ENCODE measurements at places on chromosomes 1 and 21.

DNA sequence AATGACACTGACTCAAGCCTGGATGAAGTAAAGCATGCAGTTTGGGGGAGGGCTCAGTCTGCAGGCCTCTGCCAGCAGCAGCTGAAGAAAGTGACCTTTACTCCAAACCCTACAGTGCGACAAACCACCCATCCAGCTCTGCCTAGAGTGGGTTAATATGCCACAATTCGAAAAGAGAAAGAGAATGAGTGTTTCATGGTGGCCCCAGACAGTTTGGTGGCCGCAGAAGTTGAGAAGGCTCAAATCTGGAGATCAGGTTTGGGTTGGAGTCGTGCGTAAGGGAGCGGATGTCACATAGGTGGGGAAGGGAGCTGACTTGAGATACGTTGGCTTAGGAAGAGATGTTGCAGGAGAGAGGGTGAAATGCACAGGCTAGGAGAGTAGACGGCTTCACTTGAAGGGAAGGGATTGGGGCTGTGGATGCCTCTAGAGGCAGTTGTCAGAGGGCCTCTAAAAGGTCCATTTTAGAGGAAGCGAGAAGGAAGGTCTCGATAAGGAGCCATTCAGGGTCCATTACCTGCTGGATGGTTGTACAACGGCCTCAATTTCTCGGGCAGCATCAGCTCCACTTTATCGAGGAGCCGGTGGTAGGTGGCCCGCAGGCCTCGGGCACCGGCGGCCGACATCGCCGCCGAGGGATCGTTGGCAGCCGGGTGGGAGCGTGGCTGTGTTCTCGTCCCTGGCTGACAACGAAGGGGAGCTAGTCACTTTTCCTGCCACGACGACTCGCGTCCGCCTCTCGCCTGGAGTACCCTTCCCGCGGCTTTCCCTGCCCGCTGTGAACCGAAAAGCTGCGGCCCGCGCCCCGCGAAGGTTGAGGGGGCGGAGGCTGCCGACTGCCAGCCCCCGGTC, 1.0 kb upstream of the DCAF6 start:
- peak; percentile 34 for DNase-seq

DNA sequence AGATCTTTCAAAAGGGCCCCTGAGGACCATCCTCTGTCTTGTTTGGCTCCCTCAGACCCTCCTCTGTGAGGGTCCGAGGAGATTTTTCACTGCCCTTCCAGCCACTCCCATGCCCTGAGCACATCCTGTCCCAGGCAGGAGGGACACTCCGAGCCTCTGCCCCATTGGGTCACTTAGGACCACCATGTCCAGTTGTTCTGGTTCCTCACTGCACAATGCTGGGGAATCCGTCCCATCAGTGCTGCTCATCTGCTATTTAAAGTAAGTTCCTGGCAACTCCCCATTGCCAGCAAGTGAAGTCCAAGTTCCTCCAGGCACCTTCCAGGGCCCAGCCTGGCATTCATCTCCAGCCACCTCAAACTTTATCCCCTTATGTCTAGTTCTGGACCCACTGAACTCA, 117.5 kb upstream of the GRIK3 start:
- no peak for DNase-seq

- peak; percentile 67 for DNase-seq
Measured at GRCh38 chr1:11645670-11646265, 8.5 kb downstream of the FBXO2 start.

DNA sequence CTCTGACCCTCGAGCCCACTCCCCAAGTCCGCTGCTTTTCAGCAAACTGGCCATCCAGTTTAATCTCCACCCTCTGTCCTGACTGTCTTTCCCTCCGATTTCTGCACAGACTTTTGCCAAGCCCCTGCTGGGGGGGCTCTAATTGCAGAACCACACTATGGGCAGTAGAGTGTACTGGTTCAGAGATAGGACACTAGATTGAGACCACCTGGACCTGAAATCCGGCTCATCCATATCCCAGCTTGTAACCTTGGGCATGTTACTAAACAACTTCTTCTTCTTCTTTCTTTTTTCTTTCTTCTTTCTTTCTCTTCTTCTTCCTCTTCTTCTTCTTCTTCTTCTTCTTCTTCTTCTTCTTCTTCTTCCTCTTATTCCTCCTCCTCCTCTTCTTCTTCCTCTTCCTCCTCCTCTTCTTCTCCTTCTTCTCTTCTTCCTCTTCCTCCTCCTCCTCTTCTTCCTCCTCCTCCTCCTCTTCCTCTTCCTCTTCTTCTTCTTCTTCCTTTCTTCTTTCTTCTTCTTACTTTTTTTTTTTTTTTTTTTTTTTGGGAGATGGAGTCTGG, 7.7 kb downstream of the LRRC71 start:
- DNase-seq: no peak

GRCh38 chr1:23779826-23780371, 1.7 kb downstream of the PITHD1 start:
- DNase-seq: no peak

- DNase-seq: no peak
Measured at GRCh38 chr1:227316456-227316855, 1.8 kb downstream of the CDC42BPA start.

- DNase-seq: peak; percentile 50
Measured at GRCh38 chr1:117821774-117822482, 107.5 kb downstream of the GDAP2 start.

DNA sequence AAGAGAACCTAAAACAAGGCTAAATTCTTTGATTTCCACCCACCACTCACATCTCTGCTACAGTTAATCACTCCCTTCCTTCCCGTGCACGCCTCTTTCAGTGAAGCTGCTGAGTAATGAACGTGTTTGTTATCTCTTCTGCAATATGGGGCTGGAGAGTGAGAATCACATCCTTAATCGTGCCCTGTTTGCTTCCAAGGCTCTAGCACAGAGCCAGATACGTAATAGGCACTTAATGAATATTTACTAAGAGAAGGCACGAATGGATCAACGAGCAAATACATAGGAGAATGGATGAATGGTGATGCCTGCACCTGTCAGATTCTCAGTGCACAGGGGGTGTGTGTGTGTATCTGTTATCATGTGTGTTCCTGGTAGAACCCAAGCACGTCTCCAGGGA, 22.1 kb upstream of the FAM43B start:
- no peak for DNase-seq

- no peak for DNase-seq
Measured at GRCh38 chr1:12662556-12662955, 18.7 kb downstream of the AADACL4 start.

- DNase-seq: no peak
Measured at GRCh38 chr1:39789571-39790110, 976 bp upstream of the BMP8B start.

DNA sequence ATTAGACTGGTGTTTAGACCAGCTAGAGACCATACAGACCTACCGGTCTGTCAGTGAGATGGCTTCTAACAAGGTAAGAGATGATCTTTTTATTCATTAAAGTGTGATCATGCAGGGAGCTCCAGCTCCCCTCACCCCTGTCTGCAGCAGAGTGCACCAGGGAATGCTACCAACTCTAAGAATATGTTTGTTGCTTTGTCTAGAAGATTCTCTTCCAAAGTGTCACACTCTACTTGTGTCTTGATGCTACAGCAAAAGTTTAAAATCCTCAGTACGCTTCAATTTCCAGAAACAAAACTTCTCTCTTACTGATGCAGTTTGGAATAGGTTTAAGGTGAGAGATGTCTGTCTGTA, 201.4 kb upstream of the SGIP1 start:
- no peak for DNase-seq

DNA sequence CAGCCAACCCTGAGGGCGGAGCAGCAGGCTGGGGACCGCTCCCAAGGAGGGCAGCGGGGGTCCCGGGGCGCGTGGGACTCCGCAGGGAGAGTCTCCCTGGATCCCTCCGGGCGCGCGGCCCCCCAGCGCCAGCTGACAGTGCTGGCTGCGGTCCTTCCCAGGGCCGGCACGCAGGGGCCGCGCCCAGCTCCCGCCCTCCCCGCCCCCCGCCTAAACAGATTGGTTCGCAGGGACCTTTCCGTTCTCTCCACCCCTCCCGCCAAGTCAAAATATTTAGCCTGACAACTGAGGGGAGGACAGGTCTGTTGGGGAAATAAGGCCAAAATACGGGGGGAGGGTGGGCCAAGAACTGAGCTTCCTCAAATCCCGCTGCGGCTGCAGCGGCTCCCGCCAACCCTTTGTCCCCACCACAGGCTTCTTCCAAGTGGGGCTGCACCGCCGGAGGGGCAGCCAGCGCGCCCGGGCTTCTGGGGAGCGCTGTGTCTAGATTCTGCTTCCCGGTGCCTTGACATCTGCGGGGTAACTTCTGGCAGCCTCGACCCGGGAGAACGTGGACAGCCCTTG, at the start of gene INSRR:
TSS of gene INSRR (minus strand) at position 159 of the 564 bp plus-strand sequence. CDS start 496 bp downstream, outside the sequence.
- no peak for DNase-seq

DNA sequence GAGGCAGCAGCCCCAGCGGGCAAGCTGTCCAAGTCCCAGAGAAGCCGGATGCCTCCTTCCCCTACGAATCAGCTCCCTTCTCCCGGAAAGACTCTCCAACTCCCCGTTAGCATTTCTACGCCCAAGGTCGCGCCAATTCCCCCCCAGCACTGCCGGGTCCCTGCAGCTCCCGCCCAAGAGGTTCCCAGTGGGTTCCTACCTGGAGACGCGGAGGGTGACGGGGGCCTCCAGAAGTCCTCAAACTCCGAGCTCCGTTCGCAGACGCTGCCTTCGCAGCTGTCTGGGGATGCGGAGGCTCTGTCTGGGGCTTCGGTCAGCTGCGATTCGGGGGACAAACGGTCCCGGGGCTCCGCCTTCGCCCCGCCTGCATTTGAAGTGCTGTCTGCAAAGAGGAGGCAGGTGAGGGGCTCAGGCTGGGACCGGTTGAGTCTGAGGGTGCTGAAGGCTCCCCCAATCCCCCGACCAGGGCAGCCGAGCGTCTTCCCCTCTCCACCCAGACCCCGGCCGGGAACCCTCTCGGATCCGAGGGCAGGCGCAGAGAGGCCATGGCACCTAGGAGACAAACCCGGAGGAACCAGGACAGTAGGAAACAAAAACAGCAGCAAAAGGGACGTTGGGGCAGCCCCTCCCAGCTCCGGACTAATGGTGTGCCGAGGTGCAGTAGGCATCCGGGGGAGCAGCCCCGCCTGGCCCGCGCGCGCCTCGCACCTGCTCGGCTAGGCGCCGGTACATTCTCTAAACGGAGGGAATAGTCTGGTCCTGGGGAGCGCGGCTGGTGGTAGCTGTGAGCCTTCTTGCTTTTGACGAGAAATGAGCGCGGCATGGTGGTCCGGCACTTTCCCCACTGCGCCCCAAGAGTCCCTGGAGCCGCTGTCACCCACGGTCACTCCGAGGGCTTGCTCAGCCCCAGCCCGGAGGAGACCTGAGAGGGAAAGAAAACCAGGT, 3.8 kb downstream of the GFI1 start:
- no peak for DNase-seq

- DNase-seq: no peak
Measured at GRCh38 chr1:204073837-204074273, 940 bp downstream of the SOX13 start.

GRCh38 chr1:201430776-201431175, 9.2 kb upstream of the TNNI1 start:
- DNase-seq: no peak

DNA sequence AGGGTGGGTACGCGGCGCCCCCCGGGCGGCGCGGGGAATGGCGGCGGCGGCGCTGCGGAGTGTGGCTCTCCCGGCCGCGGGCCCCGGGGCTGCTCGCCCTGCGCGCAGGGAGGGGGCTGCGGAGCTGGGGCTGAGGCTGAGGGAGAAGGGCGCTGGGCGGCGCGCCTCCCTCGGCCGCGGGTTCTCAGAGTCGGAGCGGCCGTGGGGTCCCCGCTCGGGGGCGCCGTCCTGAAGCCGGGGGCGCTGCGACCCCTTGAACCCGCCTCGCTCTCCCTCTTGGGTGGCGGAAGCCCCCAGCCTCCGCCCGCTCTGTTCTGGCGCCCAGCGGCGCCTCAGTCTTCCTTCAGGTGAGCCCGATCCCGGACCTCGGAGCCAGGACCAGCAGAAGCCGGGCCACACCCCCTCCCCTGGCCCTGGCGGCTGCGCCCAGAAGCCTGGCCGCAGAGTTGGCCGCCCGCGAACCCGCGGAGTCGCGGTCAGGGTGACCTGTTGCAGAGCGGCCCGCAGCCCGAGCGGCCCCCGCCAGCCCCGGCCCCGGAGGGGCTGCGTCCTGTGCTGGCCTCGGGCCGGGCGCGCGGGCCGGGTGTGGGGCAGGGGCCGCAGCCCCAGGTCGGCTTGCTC, 532 bp downstream of the RALGPS2 start:
- no peak for DNase-seq

GRCh38 chr1:33055210-33056008, 18.7 kb upstream of the AK2 start:
- DNase-seq: peak; percentile 81

- no peak for DNase-seq
Measured at GRCh38 chr1:23102289-23102688, 66.4 kb downstream of the LUZP1 start.

GRCh38 chr1:18747671-18748070, 111.8 kb downstream of the TAS1R2 start:
- no peak for DNase-seq

- DNase-seq: no peak
Measured at GRCh38 chr1:242784807-242785206, 260.3 kb upstream of the PLD5 start.

DNA sequence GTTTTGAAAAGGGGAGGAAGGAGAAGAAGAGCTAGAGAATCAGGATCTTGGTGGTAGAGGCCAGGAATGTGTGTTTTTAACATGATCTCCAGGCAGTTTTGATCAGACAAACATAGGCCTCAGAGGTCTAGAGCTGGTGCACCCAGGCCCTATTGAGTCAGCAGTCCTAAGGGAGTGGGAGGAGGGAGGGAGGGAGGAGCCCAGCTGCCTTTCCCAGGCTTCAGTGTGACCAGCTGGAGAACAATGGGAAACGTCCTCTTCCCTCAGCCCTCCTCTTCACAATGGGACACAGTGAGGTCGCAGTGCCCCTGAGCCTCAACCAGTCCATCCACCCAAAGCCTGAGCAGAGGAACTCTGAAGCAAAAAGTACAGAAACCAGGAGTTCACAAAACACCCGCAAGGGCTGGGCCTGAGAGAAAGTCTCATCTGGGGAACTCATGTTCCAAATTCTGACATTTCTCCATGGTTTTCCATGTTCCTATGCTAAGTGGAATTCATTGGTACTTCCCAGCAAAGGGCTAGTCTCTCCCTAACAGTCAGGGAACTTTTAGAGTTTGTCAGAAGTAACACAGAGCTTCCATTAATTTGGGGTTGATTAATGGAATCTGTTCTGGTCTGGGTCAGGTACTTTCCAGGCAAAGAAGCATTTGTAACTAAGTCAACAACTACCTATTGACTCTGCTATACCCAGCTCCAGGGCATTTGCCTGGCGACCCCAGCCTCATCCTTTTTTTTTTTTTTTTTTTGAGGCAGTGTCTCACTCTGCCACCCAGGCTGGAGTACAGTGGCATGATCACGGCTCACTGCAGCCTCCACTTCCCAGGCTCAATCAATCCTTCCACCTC, 37.5 kb downstream of the ELAPOR1 start:
- DNase-seq: peak; percentile 7

GRCh38 chr1:51946300-51946699, 44.2 kb downstream of the RAB3B start:
- DNase-seq: no peak

- DNase-seq: peak; percentile 36
Measured at GRCh38 chr21:45318556-45319404, 31.1 kb upstream of the POFUT2 start.

GRCh38 chr1:91697861-91698260, 188.1 kb downstream of the TGFBR3 start:
- DNase-seq: no peak

- no peak for DNase-seq
Measured at GRCh38 chr1:19062258-19063029, 106.0 kb upstream of the IFFO2 start.

GRCh38 chr1:245019910-245020486, 134.8 kb upstream of the KIF26B start:
- DNase-seq: no peak
